ENCODE measurements at places on chromosomes 4 and X.

GRCh38 chrX:103233263-103233662 is 18.4 kb downstream of the BEX4 start:
- no peak for DNase-seq

DNA sequence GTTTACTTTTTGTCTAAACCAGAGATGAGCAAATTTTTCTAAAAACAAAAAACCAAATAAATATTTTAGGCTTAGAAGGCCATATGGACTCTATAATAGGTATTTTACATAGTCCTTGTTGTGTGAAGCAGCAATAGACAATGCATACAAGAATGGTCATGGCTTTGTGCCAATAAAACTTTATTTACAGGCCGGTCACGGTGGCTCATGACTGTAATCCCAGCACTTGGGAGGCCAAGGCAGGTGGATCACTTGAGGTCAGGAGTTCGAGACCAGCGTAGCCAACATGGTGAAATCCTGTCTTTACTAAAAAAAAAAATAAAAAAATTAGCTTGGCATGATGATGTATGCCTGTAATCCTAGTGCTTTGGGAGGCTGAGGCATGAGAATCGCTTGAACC is 227.6 kb downstream of the CBR4 start:
- no peak for DNase-seq

DNA sequence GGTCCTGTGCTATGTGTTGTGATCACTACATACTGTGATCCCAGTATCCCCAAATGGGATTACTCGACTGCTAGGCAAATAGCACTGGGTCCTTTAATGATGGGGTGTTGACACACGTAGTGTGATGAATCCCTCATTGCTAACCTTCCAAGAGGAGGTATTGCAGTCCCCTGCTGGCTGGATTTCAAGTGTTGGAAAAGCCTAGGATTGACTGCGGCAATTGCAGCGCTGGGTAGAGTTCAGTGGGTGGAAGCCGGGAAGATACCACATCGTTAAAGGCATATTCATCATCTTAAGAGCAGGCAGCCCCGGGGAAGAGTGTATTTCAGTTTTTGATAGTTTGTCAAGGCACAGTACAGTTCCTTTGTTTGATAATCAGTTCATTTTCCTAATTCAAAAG is 159.9 kb downstream of the TRIML1 start:
- DNase-seq = no peak

GRCh38 chr4:103308248-103308561 is 110.1 kb upstream of the CENPE start:
- no peak for DNase-seq

DNA sequence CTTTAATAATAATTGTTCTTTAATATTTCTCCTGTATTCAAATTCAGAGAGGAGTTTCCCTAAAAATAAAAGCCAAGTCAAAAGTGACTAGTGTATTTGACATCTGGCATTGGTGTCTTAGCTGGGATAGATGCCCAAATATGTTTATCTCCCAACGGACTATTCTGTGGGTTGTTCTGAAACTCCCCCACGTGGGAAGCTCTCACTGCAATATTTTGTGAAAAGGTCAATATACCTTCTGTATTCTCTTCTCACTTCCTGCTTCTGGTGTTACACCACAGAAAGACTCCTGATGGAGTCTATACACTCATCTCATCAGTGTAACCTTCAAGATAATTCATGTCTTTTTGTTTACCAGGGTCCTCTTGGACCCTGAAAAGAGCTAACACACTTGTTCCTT is 2052.8 kb upstream of the TENM3 start:
- DNase-seq = no peak

GRCh38 chr4:33302321-33302720 is 2582.2 kb downstream of the PCDH7 start:
- DNase-seq = no peak

DNA sequence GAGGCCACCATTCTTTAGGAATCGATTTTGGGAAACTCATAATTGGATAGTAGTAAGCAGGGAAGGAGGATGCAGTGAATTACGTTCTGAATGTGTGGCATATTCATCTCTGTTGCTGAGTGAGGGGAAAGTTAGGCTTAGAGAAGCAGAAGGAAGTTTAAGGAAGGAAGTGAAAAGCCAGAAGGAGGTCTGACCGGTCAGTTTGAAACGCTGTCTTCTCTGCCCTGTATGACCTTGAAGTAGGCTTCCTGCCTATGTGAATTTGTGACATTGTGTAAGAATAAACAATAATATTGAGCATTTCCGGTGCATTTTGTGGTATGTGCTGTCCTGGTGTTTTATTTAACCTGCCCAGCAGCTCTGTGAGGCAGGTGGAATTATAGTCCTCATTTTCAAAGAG is 67.3 kb downstream of the PDLIM5 start:
- no peak for DNase-seq

- DNase-seq = no peak
Observed at GRCh38 chrX:132292793-132293192, 73.5 kb upstream of the RAP2C start.

GRCh38 chr4:132108784-132109183 is 1040.3 kb upstream of the PCDH10 start:
- no peak for DNase-seq

- DNase-seq = no peak
Observed at GRCh38 chrX:20438871-20439526, 172.3 kb upstream of the RPS6KA3 start.

DNA sequence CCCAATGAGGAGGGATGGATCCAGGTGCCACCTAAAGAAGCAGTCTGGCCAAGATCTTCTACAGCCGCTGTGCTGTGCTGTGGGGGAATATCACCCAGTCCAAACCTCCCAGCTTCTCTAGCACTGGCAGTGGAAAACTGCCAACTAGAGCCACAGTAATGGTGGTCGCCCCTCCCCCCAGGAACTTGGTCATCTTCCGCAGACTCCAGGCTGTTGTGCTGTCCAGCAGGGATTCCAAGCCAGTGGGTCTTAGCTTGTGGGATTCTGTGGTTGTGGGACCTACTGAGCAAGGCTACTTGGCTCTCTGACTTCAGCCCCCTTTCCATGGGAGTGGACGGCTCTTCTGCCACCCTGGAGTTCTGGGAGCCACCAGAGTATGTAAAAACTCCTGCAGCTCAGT is 18.2 kb downstream of the GPRASP1 start:
- no peak for DNase-seq

All from natural killer cell (primary cell).